Activated CD4-positive, CD25-positive, alpha-beta regulatory T cell (primary cell): ENCODE measurements at places on chromosomes 3 and 15.

- no peak for DNase-seq
These were observed 589 bp downstream of the NEIL1 start for GRCh38 chr15:75347222-75348033.

- DNase-seq, result no peak
These were observed 76.3 kb upstream of the ARHGEF3 start for GRCh38 chr3:56878074-56878473.

GRCh38 chr3:186318135-186318534, 43.9 kb downstream of the DGKG start:
- no peak for DNase-seq

DNA sequence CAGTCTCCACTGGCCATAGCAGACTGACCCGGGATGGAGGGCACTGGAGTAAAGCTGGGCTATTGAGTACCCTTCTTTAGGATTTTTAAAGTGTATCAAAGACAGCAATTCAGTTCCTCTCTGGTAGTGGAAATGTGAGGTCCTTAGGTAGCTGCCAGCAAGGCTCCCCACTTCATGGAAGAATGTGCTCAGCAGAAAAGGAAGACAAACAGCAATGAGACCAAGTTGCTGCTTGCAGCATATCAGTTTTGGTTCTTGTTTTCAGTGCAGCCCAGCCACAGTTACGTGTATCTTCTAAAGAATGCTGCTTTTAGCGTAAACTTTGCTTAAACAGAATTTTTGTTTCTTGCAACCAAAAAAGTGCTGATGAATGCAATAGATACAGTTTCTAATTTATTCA, 374.0 kb upstream of the CBLB start:
- no peak for DNase-seq

DNA sequence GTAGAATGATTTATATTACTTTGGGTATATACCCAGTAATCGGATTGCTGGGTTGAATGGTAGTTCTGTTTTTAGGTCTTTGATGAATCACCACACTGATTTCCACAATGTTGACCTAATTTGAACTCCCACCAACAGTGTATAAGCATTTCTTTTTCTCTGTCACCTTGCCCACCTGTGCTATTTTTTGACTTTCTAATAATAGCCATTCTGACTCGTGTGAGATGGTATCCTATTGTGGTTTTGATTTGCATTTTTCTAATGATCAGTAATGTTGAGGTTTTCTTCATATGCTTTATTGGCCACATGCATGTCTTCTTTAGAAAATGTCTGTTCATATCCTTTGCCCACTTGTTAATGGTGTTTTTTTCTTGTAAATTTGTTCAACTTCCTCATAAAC, 340.8 kb downstream of the PLOD2 start:
- no peak for DNase-seq

DNA sequence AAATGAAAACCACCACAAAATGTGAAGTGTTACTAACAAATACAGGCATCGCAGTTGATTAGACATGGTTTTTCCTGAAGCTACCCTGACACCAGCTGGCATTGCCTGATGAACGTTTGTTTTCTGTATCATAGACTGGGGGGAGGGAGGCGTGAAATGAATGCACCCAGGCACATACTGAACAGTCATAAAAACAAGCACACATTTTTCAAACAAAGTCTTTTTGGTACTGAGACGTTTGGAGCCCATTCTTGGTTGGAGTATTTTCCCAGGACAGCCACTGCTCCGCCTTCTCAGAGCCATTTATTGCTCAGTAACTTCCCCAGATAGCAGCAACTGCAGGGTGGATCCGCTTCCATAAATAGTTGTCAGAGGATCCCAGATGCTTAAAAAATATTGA, 52.4 kb downstream of the KLF13 start:
- DNase-seq, result no peak

GRCh38 chr3:141407825-141408224, 39.5 kb downstream of the ZBTB38 start:
- no peak for DNase-seq

DNA sequence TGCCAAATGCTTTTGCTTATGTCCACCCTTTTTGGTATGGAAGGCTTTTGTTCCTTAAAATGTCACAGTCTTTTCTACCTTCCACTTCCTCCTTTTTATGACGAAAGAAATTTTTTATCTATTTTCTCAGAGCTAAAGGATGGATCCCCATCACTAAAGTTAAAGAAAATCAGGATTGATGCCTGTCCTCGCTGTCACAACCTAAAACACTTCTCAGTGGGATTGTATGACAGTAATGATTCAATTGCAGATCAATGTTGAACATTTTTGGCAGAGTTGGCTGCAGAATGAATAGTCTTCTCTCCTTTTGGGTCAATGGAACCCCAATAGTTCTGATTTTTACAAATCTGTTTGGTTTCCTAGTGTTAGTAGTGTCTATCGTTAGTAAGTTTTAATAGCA, 549.8 kb upstream of the ROBO2 start:
- DNase-seq, result no peak

- no peak for DNase-seq
These were observed 4.6 kb downstream of the IGDCC3 start for GRCh38 chr15:65373163-65373651.

DNA sequence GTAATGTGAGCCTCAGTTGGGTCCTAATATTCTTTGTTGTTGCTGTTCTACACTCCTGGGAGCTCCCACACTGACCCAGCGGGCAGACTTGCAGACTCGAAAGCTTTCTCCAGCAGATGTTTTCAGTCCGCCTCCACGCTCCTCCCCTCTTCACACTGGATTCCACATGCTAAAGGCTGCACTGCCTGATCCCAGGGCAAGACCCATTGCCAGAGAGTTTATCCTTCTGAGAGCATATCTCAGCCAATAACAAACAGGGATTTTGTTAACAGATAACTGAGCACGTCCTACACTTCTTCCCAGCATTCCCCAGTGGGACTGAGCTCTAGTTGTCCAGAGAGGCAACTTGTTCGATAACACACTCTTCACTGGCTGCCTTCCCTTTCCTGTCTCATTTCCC, 8.0 kb upstream of the COL6A6 start:
- DNase-seq, result no peak

GRCh38 chr15:33378866-33379480, 68.2 kb downstream of the RYR3 start:
- DNase-seq, result no peak

- DNase-seq, result no peak
These were observed 20.9 kb downstream of the GP9 start for GRCh38 chr3:129081503-129081902.

DNA sequence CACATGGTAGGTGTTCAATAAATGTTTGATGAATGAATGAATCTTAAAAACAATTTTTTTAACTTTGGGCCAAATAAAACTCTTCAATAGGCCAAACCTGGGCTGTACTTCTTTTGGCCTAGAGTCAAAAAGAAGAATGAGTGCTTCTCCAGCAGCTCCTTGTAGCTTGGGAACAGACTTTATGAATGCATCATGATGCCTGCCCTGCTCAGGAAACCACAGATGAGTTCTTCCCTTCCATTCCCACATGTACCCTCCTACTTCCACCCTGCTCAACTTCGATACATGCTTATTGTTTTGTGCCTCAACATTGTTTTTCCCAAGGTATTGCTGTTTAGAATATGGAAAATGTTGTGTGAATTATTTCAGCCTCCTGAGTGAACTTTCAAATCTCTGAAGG, 87.0 kb downstream of the FILIP1L start:
- DNase-seq, result no peak

DNA sequence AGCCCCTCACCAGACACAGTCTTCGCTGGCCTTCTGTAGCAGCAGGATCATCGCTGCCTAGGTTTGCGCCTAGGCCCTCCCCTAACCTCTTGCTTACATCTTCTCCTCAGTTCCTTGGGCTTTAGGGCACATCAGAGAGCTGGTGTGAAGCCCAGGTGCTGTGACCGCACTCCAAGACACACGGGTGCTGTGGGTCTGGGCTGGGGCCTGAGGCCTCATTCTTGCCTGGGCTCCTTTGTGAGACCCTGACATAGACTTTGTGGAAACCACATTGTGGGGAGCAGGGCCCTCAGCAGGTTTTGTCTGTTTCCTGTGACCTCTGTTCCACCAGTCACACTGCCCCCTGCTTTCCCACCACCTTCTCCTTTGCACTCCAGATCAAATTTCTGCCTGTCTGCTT, 8.0 kb downstream of the AMIGO3 start:
- DNase-seq, result no peak

- no peak for DNase-seq
These were observed 139.1 kb downstream of the NSMCE3 start for GRCh38 chr15:29130476-29130875.

DNA sequence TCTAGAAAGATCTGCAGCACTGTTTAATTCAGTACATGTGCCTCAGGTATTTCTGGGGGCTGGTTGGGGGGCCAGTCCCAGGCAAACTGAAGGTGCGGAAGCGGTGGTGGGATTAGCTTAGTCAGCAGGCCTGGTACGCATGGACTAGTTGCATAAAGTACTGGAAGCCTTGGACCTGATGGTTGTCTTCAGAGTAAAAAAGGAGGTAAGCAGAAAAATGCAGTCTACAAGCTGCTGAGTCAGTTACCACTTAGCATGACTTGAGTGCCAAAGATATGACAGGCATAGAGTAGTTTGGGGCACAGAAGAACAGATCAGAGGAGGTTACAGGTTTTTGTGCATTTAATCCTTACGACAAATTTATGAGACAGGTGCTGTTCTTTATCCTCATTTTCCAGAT, 19.9 kb upstream of the GOLGA8J start:
- no peak for DNase-seq

DNA sequence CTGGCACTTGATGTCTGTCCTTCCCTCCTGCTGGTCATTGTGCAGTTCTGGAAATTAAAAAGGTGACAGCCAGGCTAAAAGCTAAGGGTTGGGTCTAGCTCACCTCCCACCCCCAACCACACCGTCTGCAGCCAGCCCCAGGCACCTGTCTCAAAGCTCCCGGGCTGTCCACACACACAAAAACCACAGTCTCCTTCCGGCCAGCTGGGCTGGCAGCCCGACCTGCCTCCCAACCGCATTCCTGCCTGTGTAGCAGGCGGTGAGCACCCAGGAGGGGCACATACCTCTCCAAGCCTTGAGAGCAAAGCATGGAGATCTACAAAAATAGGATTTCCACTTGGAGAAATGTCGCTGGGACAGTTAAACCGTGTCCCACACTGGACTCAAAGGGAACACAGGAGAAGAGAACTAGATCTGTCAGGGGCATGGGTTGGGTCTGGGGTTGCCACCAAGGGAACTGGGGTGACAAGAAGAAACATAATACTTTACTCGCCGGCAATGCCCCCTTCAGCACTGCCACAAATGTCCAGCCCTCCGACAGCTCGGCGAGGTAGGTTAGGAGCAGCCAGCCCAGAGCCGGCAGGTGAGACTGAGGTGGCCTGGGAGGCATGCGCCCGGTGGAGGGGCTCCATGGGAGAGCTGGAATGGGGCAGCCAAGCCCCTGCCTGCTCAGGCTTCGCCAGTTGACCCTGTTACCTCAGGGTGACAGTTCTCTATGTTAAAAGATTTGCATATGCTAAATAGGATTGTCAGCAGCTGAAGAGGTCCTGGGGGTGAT, 52.2 kb downstream of the EXOG start:
- no peak for DNase-seq

- peak; percentile 19 for DNase-seq
These were observed 77.2 kb downstream of the TBC1D2B start for GRCh38 chr15:78000091-78000926.

- no peak for DNase-seq
These were observed 45.2 kb upstream of the GOLGA8B start for GRCh38 chr15:34628577-34629152.

DNA sequence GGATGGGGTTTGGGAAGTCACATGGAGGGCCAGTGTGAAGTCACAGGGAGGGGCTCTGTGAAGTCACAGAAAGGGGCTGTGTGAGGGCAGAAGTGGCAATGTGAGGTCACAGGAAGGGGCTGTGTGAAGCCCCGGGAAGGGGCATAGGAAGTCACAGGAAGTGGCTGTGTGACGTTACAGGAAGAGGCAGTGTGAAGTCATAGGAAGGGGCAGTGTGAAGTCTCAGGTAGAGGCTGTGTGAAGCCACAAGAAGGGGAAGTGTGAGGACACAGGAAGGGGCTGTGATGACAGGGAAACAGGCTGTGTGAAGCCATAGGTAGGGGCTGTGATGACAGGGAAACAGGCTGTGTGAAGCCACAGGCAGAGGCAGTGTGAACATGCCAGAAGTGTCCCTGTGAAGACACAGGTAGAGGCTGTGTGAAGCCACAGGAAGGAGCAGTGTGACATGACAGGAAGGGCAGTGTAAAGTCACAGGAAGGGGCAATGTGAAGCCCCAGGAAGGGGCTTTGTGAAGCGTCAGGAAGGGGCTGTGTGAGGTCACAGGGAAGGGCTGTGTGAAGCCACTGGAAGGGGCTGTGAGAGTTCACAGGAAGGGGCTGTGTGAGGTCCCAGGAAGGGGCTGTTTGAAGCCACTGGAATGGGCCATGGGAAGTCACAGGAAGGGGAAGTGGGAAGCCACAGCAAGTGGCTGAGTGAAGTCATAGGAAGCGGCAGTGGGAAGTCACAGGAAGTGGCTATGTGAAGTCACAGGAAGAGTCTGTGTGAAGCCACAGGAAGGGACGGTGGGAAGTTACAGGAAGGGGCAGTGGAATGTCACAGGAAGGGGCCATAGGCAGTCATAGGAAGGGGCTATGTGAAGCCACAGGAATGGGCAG, 37.1 kb downstream of the GASK1A start:
- no peak for DNase-seq

- no peak for DNase-seq
These were observed 9.3 kb downstream of the RBPMS2 start for GRCh38 chr15:64766058-64766457.

GRCh38 chr15:52278636-52279367, 16.8 kb downstream of the MYO5C start:
- DNase-seq, result no peak

DNA sequence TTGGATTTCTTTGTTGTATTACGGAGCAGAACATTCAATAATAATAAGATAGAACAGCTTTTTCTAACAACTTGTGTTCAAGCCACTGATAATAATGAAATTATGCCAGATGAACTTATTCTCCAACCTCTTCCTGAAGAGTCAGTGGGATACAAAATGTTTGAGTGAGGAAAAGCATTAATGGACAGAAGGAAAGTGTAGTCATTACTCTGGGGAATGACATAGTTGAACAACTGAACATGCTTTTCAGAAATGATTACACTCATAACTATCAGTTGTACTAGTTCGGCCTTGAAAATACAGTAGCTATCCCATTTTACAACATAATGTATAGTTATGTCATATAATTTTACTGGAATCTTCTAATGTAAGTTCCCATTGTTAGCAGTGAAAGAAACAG, 55.9 kb downstream of the ALCAM start:
- DNase-seq, result no peak

GRCh38 chr3:149609595-149609994, 48.2 kb downstream of the WWTR1 start:
- DNase-seq, result no peak
